ENCODE measurements at places on chromosomes 3 and 15.

- peak; percentile 47 for DNase-seq
These were observed 428.5 kb upstream of the CNTN3 start for GRCh38 chr3:75042941-75043340.

- no peak for DNase-seq
These were observed 157.7 kb upstream of the ATP10A start for GRCh38 chr15:26020871-26021270.

DNA sequence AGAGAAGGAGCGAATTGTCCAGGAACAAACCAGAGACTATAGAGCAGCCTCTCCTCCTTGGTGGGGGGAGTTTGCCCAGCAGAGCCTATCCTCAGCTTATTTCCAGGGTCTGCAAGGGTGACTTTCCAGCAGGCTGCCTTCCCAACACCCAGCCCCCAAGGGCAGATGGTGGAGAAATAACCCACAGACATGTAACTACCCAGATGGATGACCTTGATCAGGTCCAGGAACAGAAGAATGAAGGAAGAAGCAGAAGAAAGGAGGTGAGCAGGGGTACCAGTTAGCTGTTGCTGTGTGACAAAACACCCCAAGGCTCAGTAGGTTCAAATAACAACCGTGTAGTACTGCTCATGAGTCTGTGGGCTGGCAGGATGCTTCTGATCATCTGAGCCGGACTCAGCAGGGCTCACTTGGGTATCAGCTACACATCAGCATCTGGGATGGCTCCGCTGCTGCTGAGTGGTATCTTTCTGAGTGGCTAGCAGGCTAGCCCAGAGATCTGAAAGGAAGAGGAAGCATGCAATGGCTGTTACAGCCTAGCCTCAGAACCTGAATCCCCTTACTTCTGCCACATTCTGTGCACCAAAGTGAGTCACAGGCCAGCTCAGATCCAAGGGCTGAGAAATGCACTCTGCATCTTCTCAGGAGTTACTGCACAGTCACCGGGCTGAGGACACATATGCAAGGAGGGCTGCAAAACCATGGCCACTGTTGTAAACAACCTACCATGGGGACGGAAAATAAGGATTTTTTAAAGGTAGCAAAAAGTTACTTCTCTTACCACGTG is 22.2 kb upstream of the TXNRD3 start:
- no peak for DNase-seq

- no peak for DNase-seq
These were observed 494.6 kb downstream of the CNTN6 start for GRCh38 chr3:1587426-1587825.

DNA sequence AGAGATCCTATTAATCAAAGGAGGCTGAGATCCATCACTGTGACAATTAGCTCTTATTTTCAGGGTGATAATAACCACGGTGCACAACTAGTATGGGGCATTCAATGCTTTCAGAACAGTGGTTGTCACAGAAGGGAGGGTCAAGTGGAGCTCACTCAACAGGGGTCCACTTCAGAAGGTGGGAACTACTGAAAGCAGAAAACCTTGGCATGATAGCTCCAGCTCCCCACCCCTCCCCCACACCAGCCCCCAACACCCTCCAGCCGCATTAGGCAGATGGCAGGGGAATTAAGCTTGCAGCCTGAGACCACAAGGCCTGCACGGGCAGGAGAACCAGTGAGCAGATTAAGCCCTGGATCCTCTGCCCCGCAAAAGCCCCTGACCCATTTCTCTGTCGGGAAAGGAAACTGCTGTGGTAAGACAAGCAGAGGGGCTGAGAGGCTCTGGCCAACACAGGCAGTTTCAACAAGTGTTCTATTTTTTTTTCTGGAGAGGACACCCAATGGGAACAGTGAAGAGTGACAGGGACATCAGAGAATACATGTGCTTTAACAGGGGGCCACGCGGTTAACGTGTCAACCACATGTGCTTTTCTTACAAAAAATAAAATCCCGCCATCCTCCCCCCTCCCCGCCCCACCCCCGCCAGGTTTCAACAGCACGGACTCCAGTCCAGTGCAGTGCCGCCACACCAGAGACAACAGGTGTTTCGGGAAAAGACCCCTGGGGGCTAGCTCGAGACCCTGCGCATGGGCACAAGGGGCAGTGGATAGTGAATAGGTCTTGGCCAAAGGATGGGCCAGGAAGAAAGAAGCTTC is 997 bp downstream of the FYCO1 start:
- DNase-seq = no peak

- no peak for DNase-seq
These were observed 10.7 kb downstream of the CIB2 start for GRCh38 chr15:78120523-78120922.

GRCh38 chr15:78079298-78080087 is 2.0 kb upstream of the TBC1D2B start:
- DNase-seq = no peak

Measured in H1 (cell line).